ENCODE measurements at places on chromosomes 1 and 21.

DNA sequence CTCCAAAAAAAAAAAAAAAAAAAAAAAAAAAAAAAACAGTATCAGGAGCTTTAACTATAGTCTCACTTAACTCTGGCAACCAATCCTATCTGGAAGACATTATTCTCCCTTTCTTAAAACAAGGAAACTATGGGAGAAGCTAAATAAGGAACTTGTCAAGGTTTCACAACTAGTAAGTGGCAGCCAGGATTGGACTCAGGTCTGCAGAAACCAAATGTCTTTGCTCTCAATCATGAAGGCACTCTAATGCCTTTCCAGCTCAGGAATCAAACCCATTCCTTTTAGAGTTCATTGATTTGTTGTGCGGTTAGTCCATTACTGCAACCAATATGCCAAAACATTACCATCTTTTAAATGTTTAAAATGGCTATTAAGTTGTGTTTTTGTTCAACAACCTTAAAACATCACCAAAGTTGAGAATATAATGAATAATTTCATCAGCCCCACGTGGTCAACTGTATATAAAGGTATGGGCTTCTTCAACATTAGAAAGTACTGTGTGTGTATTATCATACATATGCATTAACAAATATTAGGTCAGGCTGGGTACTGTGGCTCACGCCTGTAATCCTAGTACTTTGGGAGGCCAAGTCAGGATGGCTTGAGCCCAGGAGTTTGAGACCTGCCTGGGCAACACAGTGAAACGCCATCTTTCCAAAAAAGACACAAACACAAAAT is 1.5 kb downstream of the EPRS1 start:
- DNase-seq = no peak

DNA sequence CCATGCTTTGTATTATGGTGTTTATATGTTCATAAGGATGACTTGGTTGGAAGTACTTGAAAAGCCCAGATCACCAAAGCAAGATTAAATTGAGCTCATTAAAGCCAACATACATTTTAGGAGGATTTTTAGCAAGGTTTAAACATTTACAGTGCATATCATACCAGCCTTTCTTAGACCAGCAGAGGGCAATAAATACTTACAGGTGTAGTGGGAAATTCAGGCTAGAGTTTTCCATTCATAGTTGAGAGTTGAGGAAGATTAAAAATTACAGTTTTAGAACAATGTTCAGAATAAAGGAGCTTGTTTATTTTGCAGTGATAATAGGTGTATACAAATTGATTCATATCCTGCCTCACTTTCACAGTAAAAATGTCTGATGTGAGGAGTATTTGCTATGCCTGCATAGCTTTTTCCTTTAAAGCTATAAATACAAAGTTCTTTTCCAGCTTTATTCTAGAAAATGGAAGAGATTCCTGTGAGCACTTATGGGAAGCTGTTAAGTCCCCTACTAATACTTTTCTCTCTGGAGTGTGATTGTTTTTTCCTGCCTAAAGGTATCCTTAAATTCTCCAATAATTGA is 35.3 kb downstream of the DTL start:
- DNase-seq = no peak

DNA sequence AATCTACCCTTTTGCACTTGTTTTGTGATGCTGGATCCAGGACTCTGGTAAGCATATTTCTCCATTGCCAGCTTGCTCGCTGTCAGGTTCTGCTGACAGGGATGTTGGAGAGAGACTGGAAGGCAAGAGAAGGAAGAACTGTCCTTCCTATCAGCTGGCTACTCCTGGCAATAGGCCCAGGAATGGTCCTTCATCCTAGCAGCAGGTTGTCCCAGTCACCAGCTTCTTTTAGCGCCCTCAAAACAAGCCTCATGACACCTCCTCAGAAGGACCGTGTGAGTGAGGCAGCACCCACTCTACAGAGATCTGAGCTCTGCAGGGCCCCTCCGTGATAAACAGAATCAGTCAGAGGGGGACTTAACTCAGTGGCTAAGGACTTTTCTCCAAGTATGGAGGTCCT is 33.1 kb upstream of the SLAMF9 start:
- DNase-seq = no peak

DNA sequence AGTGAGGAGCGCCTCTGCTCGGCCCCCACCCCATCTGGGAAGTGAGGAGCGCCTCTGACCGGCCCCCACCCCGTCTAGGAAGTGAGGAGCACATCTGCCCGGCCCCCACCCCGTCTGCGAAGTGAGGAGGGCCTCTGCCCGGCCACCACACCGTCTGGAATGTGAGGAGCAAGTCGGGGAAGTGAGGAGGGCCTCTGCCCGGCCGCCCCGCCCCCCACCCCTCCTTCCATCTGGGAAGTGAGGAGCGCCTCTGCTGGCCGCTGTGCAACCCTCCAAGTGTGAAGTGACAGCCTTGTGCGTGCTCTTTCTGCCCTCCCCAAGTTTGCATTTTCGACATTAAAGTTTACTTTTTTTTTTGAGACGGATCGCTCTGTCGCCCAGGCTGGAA is 5.1 kb upstream of the ZZZ3 start:
- DNase-seq = no peak

DNA sequence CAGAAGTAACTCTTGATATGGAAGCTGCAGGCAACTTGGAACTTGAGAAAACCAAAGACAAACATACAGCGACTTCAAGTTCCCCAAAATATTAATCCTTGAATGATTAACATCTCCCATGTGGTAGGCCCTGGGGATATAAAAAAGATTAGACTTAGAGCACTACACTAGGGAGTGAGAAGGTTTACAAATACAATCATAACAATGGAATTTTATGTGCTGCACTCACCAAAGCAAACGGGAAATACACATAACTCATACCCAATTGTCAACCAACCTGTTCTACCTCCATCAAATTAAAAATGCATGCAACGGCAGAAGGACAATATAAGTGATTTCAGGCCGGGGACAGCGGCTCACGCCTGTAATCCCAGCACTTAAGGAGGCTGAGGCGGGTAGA is 3.7 kb downstream of the SMYD3 start:
- DNase-seq = no peak

- DNase-seq = no peak
Measured at GRCh38 chr1:93613898-93614297, 67.7 kb downstream of the BCAR3 start.

DNA sequence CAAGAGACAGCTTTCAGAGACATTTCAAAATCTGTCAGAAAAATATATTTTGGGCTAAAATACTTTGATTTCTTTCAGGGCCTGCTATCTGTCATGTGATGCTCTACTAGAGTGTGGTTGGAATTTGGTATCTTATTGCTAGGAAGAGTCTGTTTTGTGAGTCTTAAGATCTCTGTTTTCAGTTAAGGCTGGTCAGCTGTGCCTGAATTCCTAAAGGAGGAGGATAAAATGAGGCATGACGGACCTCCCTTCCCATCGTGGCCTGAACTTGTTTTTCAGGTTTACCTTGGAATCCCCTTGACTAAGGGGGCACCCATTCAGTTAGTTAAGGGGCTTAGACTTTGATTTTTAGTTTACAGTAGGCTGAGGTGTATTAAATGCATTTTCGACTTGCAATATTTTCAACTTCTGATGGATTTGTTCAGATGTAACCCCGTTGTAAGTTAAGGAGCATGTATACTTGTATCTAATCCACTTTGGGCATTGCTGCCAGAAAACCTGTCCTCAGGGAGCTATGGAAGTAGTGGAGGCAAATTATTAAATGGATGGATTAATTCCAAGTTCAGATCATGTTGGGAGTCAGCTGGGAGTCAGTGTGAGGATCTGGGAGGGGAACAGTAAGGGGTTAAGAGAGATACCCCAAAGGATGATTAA is 18.3 kb downstream of the CAPN2 start:
- no peak for DNase-seq

DNA sequence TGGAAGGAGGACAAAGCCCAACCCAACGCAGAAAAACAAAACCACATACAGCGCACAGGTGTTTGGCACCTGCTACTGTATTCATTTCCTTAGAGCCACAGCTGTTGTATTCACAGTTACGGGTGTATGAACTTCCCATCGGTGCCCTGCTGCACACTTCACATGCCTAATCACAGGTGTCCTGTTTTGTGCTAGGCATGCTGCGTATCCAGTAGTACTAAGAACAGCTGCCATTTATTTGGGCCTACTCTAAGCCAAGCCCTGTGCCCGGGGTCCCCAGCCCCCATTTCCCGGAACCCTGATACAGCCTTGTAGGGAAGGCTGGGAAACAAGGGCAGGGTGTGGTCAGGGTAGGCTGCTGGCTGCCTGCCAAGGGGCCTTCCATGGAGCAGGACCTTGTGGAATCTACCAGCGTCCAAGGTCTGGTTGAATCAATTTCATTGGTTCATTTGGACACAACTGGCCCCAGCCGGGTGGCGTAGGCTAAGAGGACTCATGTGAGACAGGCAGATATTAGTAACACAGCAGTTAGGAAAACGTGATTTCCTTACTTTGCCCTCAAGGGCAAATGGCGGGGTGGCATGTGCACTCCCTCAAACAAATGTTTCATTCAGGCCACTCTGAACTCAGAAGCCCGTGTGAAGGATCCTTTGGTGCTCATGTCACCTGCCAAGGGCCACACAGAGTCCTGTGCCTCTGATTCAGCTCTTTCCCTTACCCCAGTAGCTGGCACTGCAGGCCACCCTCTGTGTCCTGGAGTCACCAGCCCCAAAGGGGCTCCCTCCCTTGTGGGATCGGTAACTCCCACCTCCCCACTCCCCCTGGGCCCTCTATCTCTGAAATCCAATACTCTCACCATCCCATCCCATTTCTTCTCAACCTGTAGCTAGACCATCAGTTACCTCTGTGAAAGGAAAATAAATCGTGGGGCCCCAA is 986 bp upstream of the RNF186 start:
- DNase-seq = no peak

DNA sequence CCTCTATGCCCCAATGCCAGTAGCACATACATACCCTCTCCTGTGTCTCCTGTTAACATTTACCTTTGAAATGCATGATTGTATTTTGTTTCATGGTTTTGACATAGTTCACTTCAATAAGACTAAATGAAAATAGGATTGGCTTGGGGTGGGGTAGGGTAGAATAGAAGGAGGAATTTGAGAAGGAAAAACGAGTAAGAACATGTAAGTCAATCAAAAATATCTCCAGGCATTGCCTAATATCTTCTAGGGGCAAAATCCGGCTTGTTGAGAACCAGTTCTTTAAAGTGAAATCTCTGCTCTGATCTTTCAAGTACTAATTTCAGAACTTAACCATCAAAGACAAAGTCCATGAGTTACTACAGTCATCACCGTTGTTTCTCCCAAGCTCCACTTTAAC is 31.8 kb upstream of the RGS2 start:
- DNase-seq = no peak

DNA sequence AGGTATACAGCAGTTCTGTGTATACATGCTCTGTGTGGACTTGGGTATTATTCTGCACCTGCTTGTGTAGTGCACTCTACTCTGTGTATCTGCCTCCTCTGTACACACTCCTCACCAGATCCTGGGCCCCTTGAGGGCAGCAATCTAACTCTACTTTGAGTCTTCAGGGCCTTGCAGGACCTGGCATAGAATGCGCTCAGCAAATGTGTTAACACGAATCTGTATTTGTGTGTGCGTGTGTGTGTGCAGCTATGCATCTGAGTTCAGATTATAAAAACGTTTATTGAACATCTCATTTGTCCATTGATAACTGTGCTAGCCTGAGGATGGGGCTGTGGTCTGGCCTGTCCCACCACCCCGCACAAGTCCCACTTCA is 3.9 kb upstream of the MEF2D start:
- DNase-seq = no peak

GRCh38 chr21:37547615-37548200 is 181.1 kb downstream of the DYRK1A start:
- no peak for DNase-seq

DNA sequence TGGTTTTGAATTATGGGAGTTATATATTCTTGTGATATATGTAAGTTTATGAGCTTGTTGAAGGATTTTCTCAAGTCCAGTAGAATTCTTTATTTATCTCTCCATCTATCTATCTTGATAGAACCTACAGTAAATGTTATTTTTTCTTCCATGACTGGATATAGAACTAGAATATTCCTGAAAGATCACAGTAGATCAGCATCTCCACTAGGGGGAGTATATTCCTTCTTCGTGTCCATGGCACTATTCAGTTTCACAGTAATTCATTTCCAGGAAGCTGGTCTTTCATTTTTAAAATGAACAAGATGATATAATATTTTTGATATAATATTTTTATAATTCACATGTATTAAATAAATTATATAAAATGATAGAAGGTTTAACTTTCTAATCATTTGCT is 18.8 kb downstream of the TMPRSS15 start:
- no peak for DNase-seq

- DNase-seq = no peak
Measured at GRCh38 chr1:109370712-109371340, 26.9 kb downstream of the SORT1 start.

GRCh38 chr1:192316942-192317450 is at the start of gene RGS21:
TSS of gene RGS21 (plus strand) at chr1:192316992. CDS start at chr1:192343037, 26,045 bp downstream.
- DNase-seq = no peak

- DNase-seq = peak; percentile 49
Measured at GRCh38 chr1:85200463-85201339, at the start of gene SYDE2. TSS of gene SYDE2 (minus strand) at chr1:85201016. CDS start at chr1:85200996, 20 bp downstream.

DNA sequence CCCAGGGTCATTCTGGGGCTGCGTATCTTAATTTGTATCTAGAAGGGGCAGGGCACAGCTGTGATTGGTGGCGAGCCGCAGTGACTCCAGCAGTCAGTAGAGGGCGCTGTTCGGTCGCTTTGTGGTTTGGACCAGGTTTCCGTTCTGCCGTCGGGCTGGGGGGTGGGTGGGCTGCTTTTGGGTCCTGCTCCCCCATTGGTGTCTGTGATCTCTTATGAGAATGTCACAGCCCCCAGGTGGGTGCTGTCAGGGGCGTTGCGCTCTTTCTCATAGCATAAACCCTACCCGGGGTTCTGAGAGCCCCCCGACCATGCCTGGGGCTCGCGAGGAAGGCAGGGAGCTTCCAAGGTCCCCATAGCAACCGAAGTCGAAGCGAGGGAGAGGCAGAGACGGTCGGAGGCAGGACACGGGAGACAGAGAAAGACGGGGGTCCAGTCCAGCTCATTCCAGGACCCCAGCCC is 5.4 kb downstream of the TFF3 start:
- DNase-seq = peak; percentile 52

- DNase-seq = no peak
Measured at GRCh38 chr1:212458817-212459216, 26.1 kb downstream of the NENF start.

DNA sequence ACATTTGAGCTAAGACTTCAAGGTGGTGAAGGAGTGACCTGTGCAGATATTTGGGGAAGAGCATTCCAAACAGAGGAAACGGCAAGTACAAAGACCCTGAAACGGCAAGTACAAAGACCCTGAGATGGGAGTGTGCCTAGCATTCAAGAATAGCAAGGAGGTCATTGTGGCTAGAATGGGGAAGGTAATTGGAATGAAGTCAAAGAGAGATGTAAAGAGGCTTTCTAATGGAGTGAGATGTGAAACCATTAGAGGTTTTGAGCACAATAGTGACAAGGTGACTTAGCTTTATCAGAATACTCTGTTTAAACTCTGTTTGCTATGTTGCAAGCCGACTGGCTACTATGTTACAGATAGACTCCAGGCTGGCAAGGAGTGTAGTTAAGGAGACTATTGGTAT is 4.4 kb downstream of the CDC7 start:
- DNase-seq = no peak
